Hematopoietic multipotent progenitor cell treated with erythropoietin and hydrocortisone succinate and interleukin-3 and kit ligand, for 4 days (in vitro differentiated cells): ENCODE measurements at places on chromosomes 7 and 10.

DNA sequence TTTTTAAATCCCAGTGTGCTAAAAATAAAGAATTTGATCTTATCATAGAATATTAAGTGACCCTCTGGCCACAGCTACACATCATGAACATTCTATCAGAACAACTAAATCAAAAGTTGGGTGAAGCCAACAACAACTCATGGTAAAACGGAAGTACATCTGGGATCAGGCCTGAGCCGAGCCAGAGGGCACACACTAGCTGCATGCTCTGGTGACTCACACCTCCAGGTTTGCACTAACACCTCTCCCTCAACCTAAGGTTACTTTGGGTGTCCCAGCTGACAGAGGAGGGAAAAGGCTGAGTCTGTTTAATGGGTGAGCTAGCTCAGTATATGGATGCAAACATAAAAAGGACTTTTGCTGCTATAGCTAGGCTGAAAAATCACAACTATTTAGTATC lies 281.6 kb downstream of the HGF start:
- DNase-seq = no peak

- peak; percentile 78 for DNase-seq
These were observed 717 bp downstream of the CNPY4 start for GRCh38 chr7:100119970-100120732.

GRCh38 chr7:55593515-55594318 lies 21.4 kb upstream of the VOPP1 start:
- DNase-seq = peak; percentile 76

DNA sequence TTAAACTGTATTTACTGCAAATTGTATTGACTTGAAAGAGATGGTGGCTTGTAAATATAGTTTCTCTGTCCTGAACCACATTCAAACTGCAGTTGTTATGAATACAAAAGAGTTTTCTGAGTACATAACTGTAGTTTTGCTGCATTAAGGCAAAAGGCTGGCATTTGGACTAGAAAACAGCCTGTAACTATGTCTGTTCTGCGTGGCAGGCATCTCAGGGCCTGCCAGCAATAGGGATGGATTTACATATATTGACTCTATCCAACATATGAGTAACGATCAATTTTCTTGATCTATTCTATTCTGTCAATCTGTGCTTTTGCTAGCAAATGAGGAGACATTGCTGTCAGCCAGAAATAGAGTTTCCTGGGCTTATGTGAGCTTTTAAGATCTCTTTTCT lies 174.6 kb downstream of the TMEM26 start:
- no peak for DNase-seq
